Urinary bladder (tissue), 4 donors: ENCODE measurements at places on chromosomes 6 and 20. TPM values are rescaled to one million over a fixed set of nuclear protein-coding genes. Genes with fewer than 3 reads are reported as not detected.
A peak's percentile ranks its signal among the peaks of the same experiment; 100 is the strongest.

GRCh38 chr20:54345821-54346220 is 129.6 kb upstream of the DOK5 start:
- no peak for DNase-seq

ADNP gene
- 36.2 TPM for polyA plus RNA-seq

- no peak for DNase-seq
Measured at GRCh38 chr6:144232176-144232831, 52.8 kb upstream of the UTRN start.

DNA sequence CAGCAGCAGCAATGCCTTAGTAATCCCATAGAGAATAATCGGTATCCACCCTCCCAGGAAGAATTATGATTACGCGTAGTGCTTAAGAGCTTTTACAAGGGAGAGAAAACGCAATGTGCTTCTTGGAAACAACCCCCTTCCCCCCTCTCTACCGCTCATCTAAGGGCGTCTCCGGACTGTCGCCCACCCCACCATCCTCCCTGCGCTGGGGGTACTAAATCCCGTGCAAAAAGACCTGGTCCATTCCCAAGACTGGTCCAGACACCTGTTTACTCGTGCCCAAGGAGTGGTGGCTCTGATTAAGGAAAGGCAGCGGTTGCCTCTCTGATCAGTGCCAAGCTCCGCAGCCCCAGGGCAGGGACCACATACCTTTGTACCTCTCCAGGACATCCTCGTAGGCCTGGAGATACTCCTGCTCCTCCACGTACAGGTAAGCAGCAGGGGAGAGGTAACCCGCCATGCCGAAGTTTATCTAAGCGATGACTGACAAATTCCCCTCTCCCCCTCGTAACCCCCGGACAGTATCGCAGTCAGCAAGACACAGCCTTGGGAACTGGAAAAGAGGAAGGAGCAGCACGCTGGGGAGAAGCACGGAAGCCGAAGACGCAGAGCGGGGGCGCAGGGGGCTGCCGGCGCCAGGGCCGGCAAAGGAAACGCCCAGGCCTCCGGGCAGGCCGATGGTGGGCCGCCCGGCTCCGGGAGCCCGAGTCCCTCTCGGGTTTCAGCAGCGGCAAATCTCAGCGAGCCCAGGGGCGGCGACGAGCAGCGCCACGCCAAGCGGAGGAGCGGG is 112.0 kb upstream of the BEND6 start:
- DNase-seq = no peak

TMEM170B gene
- polyA plus RNA-seq = 2.7 TPM

OPN5 gene
- not detected for polyA plus RNA-seq

GMPR gene
- 5.4 TPM for polyA plus RNA-seq

FOXS1 gene
- polyA plus RNA-seq = 1.7 TPM

DNA sequence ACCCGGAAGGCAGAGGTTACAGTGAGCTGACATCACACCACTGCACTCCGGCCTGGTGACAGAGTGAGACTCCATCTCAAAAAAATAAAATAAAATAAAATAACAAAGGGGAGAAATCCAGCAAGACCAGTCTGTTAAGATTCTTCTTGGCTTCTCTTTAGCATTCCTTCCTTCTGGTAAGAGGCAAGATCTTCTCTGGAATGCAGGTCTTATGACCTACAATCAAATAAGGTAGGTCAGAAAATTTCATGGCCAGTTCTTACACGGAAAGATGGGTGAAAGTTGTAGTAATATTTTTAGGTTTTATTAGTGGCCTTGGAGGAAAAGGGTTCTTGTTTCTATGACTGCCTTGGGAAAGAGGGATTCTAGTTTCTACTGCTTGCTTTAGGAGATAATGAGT is 180.9 kb downstream of the FUT9 start:
- no peak for DNase-seq

DNA sequence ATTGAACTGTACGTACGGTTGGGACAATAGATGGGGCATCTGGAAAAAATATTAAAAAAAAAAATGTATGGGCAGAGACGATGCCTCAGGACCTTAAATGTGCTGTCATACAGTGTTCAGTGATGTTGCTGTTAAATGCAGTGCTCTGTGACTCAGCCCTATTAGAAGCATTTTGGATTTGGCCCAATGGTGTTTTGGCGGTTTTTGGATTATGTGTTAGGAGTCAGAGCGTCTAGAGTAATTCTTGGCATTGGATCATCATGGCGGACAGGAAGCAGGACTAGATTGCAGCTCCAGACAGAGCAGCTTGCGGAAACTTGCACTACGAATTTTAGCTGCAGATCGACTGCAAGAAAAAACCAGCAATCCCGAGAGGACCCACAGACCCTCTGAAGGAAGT is 280.0 kb downstream of the SOX4 start:
- DNase-seq = no peak

- no peak for DNase-seq
Measured at GRCh38 chr6:139570166-139570565, 195.7 kb upstream of the CITED2 start.

- DNase-seq = peak; percentile 55
Measured at GRCh38 chr6:7267466-7268091, 45.4 kb downstream of the SSR1 start.

DNA sequence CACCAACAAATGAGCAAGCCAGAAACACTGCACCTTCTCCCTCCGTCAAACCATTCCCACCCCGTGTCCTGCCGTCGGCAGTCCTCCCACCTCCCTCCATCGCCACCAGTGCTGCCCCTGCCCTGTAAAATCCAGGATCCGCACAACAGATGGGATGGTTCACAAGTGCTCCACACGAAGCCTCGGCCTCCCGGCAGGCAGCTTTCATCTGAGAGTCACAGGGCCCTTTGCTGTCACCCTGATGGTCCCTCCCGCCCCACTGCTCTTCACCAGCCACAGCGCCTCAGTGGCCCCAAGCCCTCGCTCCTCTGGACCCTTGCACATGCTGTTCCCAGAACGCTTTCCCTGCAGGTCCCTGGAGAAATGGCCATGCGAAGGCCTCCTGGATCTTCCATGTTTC is 12.1 kb downstream of the SLC4A11 start:
- DNase-seq = no peak

- no peak for DNase-seq
Measured at GRCh38 chr20:49583669-49584417, 15.9 kb upstream of the PTGIS start.

COL9A3 gene
- 9.8 TPM for polyA plus RNA-seq

CAGE1 gene
- polyA plus RNA-seq = not detected

TSPO2 gene
- polyA plus RNA-seq = not detected

GRCh38 chr20:2458919-2459499 is 11.6 kb downstream of the SNRPB start:
- DNase-seq = no peak

PRSS16 gene
- 1.0 TPM for polyA plus RNA-seq

GRCh38 chr6:87257046-87257445 is 65.3 kb upstream of the SMIM8 start:
- DNase-seq = no peak

- DNase-seq = no peak
Measured at GRCh38 chr6:18990059-18990978, 603.2 kb downstream of the RNF144B start.

DNA sequence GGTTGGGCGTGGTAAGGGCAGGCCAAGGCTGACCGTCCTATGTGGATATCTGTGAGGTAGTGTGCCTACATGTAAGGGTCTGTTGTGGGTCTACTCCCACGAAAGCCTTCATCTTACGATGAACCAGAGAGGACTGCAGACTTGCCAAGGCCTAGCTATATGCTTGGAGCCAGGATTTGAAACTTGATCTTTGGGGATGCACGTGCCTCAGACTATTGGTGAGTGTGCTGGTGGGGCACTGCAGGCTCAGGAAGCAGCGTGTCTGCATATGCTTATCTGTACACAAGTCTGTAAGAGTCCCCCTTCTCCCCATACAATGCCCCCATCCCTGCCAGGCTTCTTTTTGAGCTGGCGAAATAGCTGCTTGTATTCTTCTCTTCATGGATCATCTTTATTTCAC is 17.9 kb downstream of the PLCG1 start:
- no peak for DNase-seq

GRCh38 chr20:47576516-47577033 is 74.9 kb downstream of the NCOA3 start:
- peak; percentile 88 for DNase-seq

- no peak for DNase-seq
Measured at GRCh38 chr6:33290459-33290858, 1.1 kb downstream of the PFDN6 start.

- DNase-seq = no peak
Measured at GRCh38 chr6:41557335-41557734, 11.2 kb downstream of the FOXP4 start.

GPX5 gene
- not detected for polyA plus RNA-seq

- no peak for DNase-seq
Measured at GRCh38 chr6:43871933-43872332, 101.9 kb downstream of the VEGFA start.

PRR18 gene
- polyA plus RNA-seq = not detected

DNA sequence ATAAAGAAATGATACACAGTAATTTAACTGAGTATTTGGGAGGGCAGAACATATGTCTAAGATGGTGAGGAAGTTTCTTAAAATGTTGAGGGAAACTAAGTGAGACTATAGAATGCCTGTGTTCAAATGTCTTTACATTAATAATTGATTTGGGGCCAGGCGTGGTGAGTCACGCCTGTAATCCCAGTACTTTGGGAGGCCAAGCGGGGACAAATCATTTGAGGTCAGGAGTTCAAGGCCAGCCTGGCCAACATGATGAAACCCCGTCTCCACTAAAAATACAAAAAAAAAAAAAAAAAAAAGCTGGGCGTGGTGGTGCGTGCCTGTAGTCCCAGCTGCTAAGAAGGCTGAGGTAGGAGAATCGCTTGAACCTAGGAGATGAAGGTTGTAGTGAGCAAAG is 66.7 kb downstream of the THEMIS start:
- DNase-seq = no peak

- no peak for DNase-seq
Measured at GRCh38 chr20:38242848-38243708, 17.5 kb downstream of the KIAA1755 start.

- DNase-seq = peak; percentile 36
Measured at GRCh38 chr20:23583526-23583925, 15.2 kb upstream of the CST9L start.

- DNase-seq = no peak
Measured at GRCh38 chr6:14209000-14209399, 91.4 kb downstream of the CD83 start.

SLC22A3 gene
- 9.1 TPM for polyA plus RNA-seq
